GM13976 (cell line): ENCODE measurements at places on chromosomes 5 and 9.

GRCh38 chr9:130382636-130383349 lies 62.0 kb upstream of the ASS1 start:
- DNase-seq = no peak

GRCh38 chr5:65893749-65894430 lies 32.5 kb upstream of the ERBIN start:
- DNase-seq = no peak

GRCh38 chr5:144076521-144077083 lies 93.9 kb downstream of the YIPF5 start:
- DNase-seq = no peak

DNA sequence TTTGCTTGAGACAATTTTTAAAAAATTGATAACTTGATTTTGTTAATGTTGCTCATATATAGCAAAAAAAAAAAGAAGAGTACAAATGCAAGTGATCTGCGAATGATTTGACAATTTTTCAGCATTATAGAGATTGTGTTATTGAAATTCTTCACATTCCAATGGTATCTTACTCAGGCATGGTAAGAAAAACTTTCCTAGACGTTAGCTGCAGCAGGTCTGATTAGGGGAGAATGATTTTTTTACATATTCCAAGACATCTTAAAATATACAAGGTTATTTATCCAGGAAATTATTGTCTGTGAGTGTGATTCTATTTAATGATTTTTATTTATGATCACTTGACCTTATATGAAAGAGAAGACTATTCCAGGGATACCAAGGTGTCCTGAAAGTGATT lies 361.9 kb downstream of the MAT2B start:
- no peak for DNase-seq

GRCh38 chr9:112042244-112042638 lies 132.9 kb downstream of the SUSD1 start:
- no peak for DNase-seq

DNA sequence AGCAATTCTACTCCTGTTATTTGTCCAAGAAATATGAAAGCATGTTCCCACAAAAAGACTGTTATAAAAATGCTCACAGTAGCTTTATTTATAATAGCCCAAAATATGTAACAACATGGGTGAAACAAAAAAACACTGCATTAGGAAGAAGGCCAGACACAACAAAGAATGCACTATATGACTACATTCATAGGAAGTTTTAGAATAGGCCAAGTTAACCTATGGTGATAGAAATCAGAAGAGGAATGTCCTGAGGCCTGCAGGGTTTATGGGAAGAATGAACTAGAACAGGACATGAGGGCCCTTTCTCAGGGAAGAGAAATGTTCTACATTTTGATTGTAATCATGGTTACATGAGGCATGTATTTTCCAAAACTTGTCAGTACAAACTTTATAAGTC lies 24.7 kb upstream of the TAS2R1 start:
- no peak for DNase-seq

GRCh38 chr5:31119938-31120641 lies 73.4 kb upstream of the CDH6 start:
- no peak for DNase-seq

DNA sequence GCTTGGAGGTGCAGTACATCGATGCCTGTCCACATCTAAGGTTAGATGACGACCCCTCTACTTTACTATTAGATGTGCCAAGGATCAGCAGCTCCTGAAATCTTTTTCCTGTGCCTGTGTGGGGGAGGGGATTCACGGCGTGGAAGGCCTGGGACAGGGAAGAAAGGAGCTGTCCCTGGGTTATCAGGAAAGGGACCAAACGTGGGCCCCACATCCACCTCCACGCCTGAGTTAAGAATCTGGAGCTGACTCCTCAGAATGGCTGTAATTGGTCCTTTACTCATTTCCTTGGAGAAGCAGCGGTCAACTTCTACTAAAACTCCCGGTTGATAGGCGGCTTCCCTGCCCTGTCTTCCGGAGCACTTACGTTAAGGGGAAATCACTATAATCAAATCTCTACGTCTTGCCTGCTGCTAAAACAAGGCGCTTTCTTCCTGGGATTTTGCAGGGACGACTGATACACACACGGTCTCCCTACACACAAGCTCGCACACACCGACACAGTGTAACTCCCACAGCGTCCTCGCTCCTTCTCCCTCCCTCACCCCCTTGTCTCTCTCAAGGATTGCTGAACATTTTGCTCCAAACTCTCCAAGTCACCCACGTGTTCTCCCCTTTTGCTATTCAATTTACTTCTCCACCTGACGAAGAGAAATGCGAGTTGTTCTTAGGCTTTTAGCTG lies 1.4 kb downstream of the PDE4D start:
- no peak for DNase-seq

DNA sequence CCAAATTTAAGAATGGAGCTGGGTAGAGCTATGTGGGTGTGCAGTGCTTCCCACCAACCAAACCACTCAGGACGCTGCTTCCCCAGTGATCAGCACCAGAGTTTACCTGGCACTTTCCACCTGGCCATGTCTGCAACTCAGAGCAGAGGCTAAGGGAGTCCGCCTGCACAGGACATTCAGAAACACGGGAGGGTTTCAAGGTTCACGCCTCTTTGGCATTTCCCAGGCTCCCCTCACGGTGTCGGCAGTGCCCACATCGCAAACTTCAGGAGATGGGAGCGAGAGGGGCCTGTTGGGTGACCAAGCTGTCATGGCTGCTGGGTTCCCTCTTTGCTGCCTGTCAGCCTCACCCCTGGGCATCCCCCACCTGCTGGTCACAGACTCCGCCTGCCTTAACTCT lies 161.5 kb downstream of the NXNL2 start:
- no peak for DNase-seq

GRCh38 chr5:170466988-170467707 lies 36.7 kb upstream of the KCNIP1 start:
- no peak for DNase-seq

DNA sequence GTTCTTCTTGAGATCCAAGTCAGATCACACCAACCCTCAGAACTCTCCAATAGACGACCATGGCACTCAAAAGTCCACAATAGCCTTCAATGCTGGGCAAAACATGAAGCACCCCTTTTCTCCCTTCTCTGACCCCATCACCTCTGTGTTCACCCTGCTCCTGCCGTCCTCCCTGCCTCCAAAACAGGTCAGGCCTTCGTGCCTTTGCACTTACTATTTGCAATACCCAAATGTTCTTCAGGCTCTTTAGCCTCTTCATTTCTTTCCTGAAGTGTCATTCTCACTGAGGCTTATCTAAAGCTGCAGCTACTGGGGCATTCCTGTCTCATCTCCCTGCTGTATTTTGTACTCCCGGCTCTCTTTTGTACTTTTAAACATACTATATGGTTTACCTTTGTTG lies 2.0 kb upstream of the ROPN1L start:
- no peak for DNase-seq

DNA sequence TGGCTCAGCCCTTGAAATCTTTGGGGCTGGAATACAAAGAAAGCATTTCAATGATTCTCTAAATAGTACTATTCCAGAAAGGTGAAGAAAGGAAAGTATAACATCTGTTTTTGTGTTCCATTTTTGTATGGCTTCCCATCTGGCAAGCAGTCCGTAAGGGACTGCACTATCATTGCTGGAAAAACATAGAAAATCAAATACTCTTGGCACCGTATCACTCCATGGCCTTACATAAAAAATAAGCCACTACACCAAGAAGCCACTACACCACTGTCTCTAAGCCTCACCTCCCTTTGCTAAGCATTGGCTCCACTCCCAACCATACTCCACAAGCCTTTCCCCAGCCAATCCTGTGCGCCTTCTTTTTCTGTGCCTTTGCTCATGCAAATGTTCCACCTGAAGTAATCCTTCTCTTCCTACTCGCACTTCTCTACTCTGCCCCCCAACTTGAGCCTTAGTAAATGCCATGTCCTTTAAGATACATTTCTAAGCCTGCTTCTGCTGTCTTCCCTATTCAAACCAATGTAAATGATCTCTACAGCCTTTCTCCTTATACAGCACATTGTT lies 454.6 kb upstream of the TUSC1 start:
- no peak for DNase-seq

GRCh38 chr9:134838651-134839454 lies 41.8 kb upstream of the FCN2 start:
- no peak for DNase-seq

GRCh38 chr9:4170231-4170630 lies 129.6 kb downstream of the GLIS3 start:
- no peak for DNase-seq

- DNase-seq = no peak
Observed at GRCh38 chr5:133602835-133603380, 9.4 kb downstream of the FSTL4 start.

DNA sequence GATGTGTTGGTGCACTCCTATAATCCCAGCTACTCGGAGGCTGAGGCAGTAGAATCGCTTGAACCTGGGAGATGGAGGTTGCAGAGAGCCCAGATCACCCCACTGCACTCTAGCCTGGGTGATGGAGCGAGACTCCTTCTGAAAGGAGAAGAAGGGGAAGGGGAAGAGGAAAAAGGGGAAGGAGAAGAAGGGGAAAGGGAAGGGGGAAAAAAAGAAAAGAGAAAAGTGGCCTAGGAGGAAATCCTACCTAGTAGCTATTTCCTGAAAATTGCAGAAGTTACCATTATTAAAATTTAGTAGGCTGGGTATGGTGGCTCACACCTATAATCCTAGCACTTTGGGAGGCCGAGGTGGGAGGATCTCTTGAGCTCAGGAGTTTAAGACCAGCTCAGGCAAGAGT lies 67.4 kb downstream of the ARRDC3 start:
- DNase-seq = no peak

DNA sequence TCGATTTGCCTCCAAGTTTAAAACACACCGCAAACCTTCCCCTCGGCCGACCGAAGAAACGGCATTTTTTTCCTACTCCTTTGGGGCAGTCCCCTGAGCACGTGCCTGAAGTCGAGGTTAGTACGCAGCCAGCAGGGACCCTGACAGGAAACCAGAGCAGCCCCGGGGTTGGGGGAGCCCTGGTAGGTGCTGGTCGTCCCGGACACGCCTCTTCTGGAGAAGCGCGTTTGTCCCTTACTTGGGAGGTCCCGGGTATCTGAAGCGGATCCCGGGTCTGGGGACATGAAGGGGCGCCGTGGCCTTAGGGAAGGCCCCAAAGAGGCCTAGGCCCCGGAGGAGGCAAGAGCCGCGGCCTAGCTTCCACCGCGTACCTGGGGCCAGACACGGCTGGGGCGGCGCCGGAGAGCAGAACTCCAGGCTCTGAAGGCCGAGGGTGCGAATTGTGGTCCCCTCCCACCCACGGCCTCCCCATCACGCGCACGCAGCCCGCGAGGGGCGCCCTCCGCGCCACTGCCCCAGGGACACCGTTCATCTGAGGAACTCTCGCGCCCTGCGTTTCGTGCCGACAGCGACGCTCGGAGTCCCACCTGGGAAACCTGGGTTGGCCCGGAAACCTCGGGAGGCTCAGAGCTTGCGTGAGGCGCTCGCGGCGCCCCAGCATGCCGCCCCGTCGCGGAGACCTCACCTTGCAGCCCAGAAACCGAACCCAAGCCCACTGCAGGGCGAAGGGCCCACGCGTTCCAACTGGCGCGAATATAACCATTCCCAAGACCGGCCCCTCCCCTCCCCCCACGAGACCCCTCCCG lies 10.4 kb downstream of the OTP start:
- peak; percentile 32 for DNase-seq

GRCh38 chr9:7342229-7342628 lies 457.3 kb downstream of the DMAC1 start:
- DNase-seq = no peak

DNA sequence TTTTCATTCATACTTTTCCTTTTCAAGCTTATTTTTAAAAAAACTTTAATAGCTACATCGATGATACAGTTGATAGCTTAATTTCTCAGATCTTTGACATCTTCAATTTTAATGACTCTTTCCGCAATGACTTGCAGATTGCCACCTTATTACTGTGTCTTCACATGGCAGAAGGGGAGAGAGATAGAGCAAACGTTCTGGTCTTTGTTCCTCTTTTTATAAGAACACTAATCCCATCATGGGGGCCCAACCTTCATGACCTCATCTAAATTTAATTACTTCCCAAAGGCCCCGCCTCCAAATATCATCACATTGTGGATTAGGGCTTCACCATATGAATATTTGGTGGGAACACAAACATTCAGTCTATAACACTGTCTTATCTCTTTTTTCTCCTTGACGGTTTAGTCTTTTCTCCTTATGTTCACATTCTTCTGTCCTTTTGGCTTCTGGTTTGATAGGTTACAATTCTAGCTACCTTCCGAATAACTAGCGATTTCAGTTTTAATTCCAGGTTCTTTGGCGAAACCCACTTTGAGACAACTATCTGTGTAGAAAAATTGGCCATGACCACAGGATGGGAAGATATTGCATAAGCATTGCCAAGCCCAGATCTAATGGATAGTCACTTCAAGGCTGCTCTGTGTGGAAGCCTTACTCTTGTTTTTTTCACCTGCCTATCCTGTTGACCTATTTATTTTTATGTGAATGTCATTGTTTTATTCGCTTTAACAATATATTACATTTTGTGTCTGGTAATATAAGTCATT lies 5.0 kb downstream of the ZNF189 start:
- no peak for DNase-seq

- DNase-seq = no peak
Observed at GRCh38 chr9:126979461-126979860, 64.9 kb downstream of the RALGPS1 start.

- DNase-seq = no peak
Observed at GRCh38 chr9:134634176-134634575, 7.4 kb upstream of the COL5A1 start.

DNA sequence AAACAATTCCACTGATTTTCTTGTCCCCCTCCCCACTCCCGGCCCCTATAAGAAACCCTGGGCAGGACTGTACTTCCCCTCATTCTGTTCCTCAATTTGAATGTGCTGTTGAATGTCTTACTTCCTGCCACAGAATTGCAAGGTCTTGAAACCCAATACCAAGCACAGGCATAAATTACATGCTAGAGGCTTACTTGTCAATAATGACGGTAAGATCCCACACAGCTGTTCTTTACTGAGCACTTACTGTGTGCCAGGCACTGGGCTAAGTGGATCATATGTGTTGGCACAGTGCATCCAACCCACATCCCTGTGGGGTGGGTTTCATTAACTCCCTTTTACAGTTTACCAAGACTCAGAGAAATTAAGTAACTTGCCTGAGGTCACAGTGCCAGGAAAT lies 63.4 kb downstream of the MVB12B start:
- DNase-seq = no peak

DNA sequence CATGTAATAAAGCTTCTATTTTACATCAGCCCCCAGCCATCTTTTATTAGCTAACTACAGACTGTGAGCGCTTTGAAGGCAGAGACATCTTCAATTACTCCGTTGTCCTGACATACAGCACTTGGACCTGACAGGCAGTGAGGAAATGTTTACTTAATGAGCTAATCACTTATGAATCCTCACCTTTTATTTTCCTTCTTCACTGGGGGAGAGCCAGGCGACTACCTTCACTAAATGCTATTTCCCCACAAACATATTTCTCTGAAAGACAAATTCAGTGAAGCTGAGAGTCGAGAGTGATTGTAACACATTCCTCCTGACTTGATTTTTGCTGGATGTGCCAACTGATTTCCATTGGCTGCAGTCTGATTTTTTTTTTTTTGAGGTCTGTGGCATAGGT lies 192.1 kb upstream of the CLINT1 start:
- no peak for DNase-seq

GRCh38 chr5:143376911-143377813 lies 26.3 kb downstream of the NR3C1 start:
- DNase-seq = no peak
